Hepatocyte (in vitro differentiated cells): ENCODE measurements at places on chromosomes 1 and 21.
A peak's percentile ranks its signal among the peaks of the same experiment; 100 is the strongest.

DNA sequence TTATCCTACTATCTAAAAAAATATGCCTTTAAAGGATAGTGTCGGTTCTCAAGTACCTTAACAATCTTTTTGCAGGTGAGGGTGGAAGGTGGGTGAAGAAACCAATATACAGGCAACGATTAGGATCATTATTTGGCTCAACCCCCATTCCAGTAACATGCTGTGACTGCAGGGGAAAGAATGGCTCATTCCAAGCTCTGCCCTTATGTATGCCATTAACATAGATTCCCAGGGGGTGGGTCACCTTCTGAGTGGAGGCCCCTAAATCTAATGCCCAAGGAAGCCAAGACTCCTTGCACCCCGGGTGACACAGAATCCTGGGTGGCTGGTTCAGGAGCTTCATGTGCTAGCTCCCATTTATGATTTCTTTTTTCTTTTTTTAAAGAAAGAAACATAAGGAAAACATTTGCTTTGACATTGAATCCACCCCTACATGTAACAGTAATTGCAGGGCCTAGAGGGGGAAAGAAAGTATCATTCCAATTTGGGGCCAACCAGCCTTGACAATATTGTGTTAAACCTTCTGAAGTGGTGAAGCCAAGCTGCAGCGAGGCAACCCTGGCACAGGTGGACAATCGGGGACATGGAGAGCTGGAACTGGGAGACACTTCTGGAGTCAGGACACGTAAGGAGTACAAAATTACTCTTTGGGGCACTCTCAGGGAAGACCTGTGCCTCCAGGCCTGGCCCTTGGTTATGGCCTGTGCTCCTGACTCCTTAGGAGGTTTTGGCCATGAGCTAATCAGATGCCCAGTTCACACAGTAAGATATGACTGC, 200.3 kb downstream of the PBX1 start:
- H3K27ac ChIP-seq: no peak overlapping the region
- H3K27me3 ChIP-seq: no peaks in the 10 kb centered on the region
- H3K4me3 ChIP-seq: no peak overlapping the region

GRCh38 chr1:190119683-190120082, 358.0 kb downstream of the BRINP3 start:
- no peak overlapping the region for H3K27ac ChIP-seq
- H3K4me3 ChIP-seq: no peak overlapping the region
- no peaks in the 10 kb centered on the region for H3K36me3 ChIP-seq
- no peaks in the 10 kb centered on the region for H3K4me1 ChIP-seq
- no peak for DNase-seq
- H3K27me3 ChIP-seq: no peaks in the 10 kb centered on the region

GRCh38 chr1:116033322-116033721, 57.0 kb downstream of the SLC22A15 start:
- H3K4me3 ChIP-seq: no peak overlapping the region
- no peaks in the 10 kb centered on the region for H3K4me1 ChIP-seq
- no peak for DNase-seq
- H3K36me3 ChIP-seq: peaks cover 4% of the 10 kb centered on the region
- no peaks in the 10 kb centered on the region for H3K27me3 ChIP-seq

GRCh38 chr1:175422156-175422555, 229.6 kb upstream of the KIAA0040 start:
- H3K27ac ChIP-seq: peak overlapping the region; percentile 82
- peaks cover 16% of the 10 kb centered on the region for H3K4me1 ChIP-seq
- H3K36me3 ChIP-seq: no peaks in the 10 kb centered on the region
- H3K4me3 ChIP-seq: no peak overlapping the region

GRCh38 chr1:110674337-110675059, at the start of gene KCNA3:
TSS of gene KCNA3 (minus strand) at chr1:110674940. CDS start at chr1:110674809, 131 bp downstream.
- peak within 1 kb of the TSS; percentile 49 for H3K4me3 ChIP-seq
- H3K27ac ChIP-seq: no peak within 1 kb of the TSS
- DNase-seq: peak; percentile 32

DNA sequence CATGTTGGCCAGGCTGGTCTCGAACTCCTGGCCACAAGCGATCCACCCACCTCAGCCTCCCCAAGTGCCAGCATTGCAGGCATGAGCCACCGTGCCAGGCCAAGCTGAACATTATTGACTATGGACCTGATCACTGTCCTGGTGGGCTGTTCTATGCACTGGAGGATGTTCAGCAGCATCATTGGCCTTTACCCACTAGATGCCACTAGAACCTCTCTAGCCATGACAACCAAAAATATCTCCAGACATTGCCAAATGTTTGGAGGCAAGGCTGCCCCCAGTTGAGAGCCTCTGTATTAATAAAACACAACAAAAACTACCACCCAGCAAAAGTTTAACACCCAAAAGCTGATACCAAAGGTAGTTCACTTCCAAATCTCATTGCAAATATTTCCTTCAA, 110.8 kb upstream of the SOD1 start:
- no peak overlapping the region for H3K4me3 ChIP-seq
- peaks cover 4% of the 10 kb centered on the region for H3K4me1 ChIP-seq
- H3K36me3 ChIP-seq: no peaks in the 10 kb centered on the region
- H3K27ac ChIP-seq: no peak overlapping the region

- H3K27ac ChIP-seq: no peak overlapping the region
- no peaks in the 10 kb centered on the region for H3K27me3 ChIP-seq
- peaks cover 13% of the 10 kb centered on the region for H3K4me1 ChIP-seq
- DNase-seq: no peak
- no peaks in the 10 kb centered on the region for H3K36me3 ChIP-seq
- no peak overlapping the region for H3K4me3 ChIP-seq
These were observed 185.1 kb downstream of the PLPP3 start for GRCh38 chr1:56394298-56394697.

- DNase-seq: no peak
- H3K4me1 ChIP-seq: no peaks in the 10 kb centered on the region
- no peaks in the 10 kb centered on the region for H3K36me3 ChIP-seq
- H3K27ac ChIP-seq: no peak overlapping the region
These were observed 153.1 kb upstream of the CXADR start for GRCh38 chr21:17359781-17360180.

GRCh38 chr1:102919659-102920058, 188.7 kb downstream of the COL11A1 start:
- no peaks in the 10 kb centered on the region for H3K27me3 ChIP-seq
- no peak overlapping the region for H3K27ac ChIP-seq
- no peaks in the 10 kb centered on the region for H3K4me1 ChIP-seq
- DNase-seq: no peak
- no peaks in the 10 kb centered on the region for H3K36me3 ChIP-seq

- H3K27me3 ChIP-seq: no peaks in the 10 kb centered on the region
- no peaks in the 10 kb centered on the region for H3K4me1 ChIP-seq
- H3K4me3 ChIP-seq: no peak overlapping the region
- no peaks in the 10 kb centered on the region for H3K36me3 ChIP-seq
These were observed 77.4 kb upstream of the CAMK1G start for GRCh38 chr1:209506101-209506500.

DNA sequence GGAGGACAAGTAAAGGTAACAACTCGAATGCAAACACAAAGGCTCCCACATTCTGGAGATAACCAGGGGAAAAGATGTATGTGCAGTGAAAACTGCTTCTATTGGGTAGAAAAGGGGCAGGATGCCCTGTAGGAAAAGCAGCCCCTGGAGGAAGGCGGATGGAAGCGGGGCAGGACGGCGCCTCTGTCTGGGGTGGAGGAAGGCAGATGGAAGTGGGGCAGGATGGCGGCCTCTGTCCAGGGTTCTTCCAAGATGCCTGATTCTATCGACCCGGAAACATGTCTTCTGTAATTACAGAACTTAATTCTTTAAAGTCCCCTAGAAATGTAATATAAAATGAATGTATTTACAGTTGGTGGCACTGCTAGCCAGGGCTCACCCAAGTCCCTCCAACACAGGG, 24.0 kb upstream of the LRRC47 start:
- no peak for DNase-seq
- no peaks in the 10 kb centered on the region for H3K27me3 ChIP-seq
- no peaks in the 10 kb centered on the region for H3K4me1 ChIP-seq
- no peak overlapping the region for H3K4me3 ChIP-seq
- no peak overlapping the region for H3K27ac ChIP-seq

GRCh38 chr1:164519426-164519825, 39.6 kb upstream of the PBX1 start:
- H3K27me3 ChIP-seq: no peaks in the 10 kb centered on the region
- H3K36me3 ChIP-seq: no peaks in the 10 kb centered on the region
- no peaks in the 10 kb centered on the region for H3K4me1 ChIP-seq
- no peak overlapping the region for H3K27ac ChIP-seq
- H3K4me3 ChIP-seq: no peak overlapping the region
- no peak for DNase-seq

- no peak overlapping the region for H3K27ac ChIP-seq
- H3K4me3 ChIP-seq: no peak overlapping the region
- H3K27me3 ChIP-seq: no peaks in the 10 kb centered on the region
- DNase-seq: no peak
- H3K4me1 ChIP-seq: no peaks in the 10 kb centered on the region
- no peaks in the 10 kb centered on the region for H3K36me3 ChIP-seq
These were observed 35.3 kb downstream of the B3GALNT2 start for GRCh38 chr1:235468970-235469369.

DNA sequence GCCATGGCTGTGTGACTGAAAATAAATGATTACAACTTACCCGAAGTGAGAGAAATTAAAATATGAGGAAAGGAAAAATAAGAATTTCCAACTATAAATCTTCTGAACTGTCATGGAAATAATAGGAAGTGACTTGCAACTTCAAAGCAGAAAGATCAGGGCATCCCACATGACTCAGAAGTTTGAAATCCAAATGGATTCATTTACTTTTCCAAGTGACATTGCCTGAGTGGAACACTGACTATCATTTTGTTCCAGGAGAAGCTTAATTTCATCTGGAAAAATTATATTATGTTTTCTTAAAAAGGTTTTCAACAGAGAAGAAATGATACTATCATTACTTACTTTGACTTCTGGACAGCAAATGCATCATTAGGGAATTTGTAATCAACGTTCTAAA, 110.8 kb downstream of the GREM2 start:
- no peak overlapping the region for H3K4me3 ChIP-seq
- H3K27me3 ChIP-seq: no peaks in the 10 kb centered on the region
- H3K36me3 ChIP-seq: no peaks in the 10 kb centered on the region
- no peaks in the 10 kb centered on the region for H3K4me1 ChIP-seq
- H3K27ac ChIP-seq: no peak overlapping the region

- no peaks in the 10 kb centered on the region for H3K27me3 ChIP-seq
- H3K36me3 ChIP-seq: no peaks in the 10 kb centered on the region
- DNase-seq: no peak
- no peaks in the 10 kb centered on the region for H3K4me1 ChIP-seq
These were observed 199.8 kb downstream of the ST6GALNAC3 start for GRCh38 chr1:76274302-76274701.

DNA sequence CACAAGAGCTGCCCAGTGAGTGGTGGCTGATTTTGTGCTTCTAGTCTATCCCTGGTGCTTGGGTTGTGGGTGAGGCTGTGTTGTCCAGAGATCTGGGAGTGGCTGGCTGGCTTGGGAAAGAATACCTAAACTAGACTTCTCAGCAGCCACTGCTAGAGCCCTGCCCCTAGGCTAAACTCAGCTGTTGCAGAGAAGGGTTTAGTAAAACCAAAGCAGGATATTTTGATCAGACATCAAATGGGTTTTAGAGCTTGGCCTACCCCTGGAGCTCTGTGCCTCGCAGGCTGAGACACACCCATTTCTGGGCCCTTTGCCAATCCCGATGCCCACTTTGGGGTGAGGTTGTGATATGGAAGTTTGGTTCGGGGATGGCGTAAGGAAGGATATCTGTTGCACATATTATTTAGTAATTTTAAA, 88.5 kb downstream of the UCK2 start:
- H3K27ac ChIP-seq: no peak overlapping the region
- no peak for DNase-seq
- peaks cover 6% of the 10 kb centered on the region for H3K4me1 ChIP-seq
- no peaks in the 10 kb centered on the region for H3K36me3 ChIP-seq
- H3K27me3 ChIP-seq: no peaks in the 10 kb centered on the region

- H3K4me1 ChIP-seq: no peaks in the 10 kb centered on the region
- H3K4me3 ChIP-seq: peak overlapping the region; percentile 50
- H3K36me3 ChIP-seq: no peaks in the 10 kb centered on the region
- H3K27me3 ChIP-seq: no peaks in the 10 kb centered on the region
- DNase-seq: peak; percentile 57
- peak overlapping the region; percentile 94 for H3K27ac ChIP-seq
These were observed 548 bp upstream of the CDC20 start for GRCh38 chr1:43358121-43358745.

GRCh38 chr1:100796046-100796445, 76.5 kb downstream of the VCAM1 start:
- H3K4me1 ChIP-seq: peaks cover 11% of the 10 kb centered on the region
- no peak for DNase-seq
- H3K27me3 ChIP-seq: no peaks in the 10 kb centered on the region
